GM12892 (cell line): ENCODE measurements at places on chromosomes 5 and 9.

- no peak for DNase-seq
These were observed 13.7 kb downstream of the IER5L start for GRCh38 chr9:129164246-129164930.

DNA sequence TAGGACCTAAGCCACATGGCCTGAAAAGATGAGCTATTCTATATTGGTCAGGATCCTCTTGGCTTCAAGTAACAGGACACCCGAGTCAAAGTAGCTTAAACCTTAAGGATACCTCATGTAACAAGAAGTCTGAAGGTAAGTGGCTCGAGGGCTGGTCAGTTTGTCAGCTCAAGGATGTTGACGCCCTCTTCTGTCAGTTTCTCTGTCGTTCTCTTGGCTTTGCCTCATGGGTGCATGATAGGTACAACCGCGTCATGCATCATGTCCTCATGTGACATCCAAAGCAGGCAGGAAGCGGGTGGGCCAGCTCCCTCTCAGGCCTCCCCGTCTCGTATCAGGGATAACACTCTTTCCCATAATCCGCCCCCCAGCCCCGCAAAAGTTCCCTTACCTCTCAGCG, 22.1 kb upstream of the TCERG1 start:
- no peak for DNase-seq

DNA sequence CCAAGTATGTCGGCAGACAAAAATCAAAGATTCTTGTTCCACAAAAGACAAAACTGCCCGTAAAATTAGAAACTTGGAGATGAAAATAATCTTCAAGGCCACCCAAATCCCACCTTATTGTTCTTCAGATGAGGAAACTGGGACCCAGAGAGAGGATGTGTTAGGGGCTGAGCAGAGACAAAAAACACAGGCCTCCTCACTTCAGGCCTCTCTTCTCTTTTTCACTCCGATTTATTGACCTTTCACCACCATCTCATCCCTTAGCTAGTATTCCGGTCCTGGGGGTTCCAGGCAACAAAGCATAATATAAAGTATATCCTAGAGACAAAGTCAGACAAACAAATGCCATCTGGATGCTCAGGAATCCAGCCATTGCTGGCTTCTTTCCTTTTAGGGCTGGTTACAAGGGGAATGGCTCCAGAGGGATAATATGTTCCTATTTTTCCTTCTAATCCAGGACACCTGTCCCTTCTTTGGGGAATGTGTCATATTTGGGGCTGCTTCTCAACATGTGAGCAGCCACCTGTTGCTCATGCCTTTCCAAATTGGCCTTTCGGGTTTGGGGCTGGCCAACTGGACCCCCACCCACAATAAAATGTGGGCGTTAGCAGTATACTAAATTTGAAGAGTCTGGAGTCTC, 42.2 kb upstream of the AFAP1L1 start:
- DNase-seq, result no peak

- no peak for DNase-seq
These were observed 31.1 kb downstream of the SEMA6A start for GRCh38 chr5:116543501-116543900.

DNA sequence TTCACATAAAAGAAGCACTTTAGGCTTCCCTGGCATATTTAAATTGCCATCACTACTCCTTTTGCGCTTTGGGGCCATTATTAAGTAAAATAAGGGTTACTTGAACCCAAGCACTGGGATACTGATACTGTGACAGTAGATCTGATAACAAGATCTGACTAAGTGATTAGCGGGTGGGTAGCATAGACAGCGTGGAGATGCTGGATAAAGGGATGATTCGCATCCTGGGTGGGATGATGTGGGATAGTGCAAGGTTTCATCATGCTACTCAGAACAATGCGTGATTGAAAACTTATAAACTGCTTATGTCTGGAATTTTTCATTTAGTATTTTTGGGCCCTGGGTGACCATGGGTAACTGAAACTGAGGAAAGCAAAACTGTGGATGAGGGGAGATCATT, 75.1 kb downstream of the PTTG1 start:
- no peak for DNase-seq

DNA sequence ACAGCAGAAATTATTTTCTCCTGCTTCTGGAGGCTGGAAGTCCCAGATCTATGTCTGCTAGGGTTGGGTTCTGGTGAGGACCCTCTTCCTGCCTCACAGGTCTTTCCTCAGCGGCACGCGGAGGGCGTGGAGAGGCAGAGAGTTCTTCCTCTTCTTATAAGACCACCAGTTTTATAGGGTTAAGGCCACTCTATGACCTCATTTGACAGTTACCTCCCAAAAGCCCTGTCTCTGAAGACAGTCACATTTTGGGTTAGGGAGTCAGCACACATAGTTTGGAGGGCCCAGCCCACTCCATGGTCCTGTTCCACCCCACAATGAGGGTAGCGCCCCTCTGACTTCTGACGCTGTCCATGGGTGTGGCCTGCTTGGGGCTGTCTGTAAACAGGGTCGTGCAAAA, 46.7 kb downstream of the TRIP13 start:
- no peak for DNase-seq

DNA sequence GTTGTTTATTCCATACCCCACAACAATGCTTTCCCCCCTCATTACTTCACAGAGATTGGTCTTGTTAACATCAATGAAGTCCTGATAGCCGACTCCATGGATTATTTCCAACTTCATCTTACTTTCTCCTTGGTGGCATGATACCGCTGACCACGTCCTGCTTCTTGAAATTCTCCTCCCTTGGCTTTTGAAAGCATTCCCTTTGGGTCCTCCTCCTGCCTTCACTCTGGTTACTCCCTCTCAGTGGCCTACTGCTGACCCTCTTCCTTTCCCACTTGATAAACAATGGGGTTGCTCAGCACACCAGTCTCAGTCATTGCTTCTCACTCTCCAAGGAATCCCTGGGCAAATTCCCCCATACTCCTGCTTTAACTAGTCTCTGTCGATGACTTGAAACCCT, 283.9 kb downstream of the SEC61B start:
- DNase-seq, result no peak

DNA sequence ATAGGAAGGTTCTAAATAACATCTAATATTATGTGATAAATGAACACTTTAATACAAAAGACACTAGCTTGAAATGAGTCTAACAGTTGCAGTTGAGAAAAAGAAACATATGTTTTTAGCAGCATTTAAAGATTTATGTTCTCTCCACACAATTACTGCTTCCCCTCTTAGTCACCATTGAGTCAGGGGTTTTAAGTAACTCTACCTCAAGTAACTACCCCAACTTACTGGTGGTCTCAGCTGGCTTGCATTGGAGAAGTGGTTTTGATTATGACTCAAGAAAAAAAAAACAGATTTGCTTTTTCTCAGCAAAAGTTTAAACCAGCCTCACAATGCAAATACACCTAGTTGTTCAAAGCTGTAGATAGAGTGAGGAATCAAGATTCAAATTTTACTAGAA, 1216.5 kb upstream of the CDH9 start:
- DNase-seq, result no peak

- no peak for DNase-seq
These were observed 635 bp downstream of the IFT74 start for GRCh38 chr9:26956860-26957233.

- no peak for DNase-seq
These were observed 46.1 kb downstream of the S1PR3 start for GRCh38 chr9:89037346-89037745.

GRCh38 chr5:146409054-146409671, 38.0 kb upstream of the TCERG1 start:
- DNase-seq, result no peak

DNA sequence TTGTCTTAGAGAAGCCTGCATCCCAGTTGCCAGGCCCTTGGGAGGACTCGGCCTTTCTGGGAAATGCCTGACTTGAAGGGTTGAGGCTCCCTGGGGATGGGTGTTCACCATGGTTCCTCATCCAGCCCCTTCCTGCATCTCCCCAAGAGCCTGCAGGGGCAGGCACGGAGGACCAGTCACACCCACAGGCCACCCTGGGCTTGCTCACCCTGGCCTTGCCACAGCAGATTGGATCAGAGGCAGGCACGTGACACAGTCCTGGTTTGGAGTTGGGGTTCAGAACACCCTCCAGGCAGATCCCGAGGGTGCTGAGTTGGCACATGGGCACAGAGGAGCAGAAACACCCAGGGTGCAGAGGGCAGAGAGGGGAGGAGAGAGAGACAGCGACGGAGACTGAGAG, 286.1 kb downstream of the PBX3 start:
- no peak for DNase-seq

GRCh38 chr9:107484117-107484723, 5.3 kb downstream of the KLF4 start:
- DNase-seq, result no peak

GRCh38 chr5:115068239-115069086, 101.2 kb downstream of the TRIM36 start:
- DNase-seq, result no peak

GRCh38 chr5:169628892-169629291, 8.2 kb upstream of the DOCK2 start:
- no peak for DNase-seq

DNA sequence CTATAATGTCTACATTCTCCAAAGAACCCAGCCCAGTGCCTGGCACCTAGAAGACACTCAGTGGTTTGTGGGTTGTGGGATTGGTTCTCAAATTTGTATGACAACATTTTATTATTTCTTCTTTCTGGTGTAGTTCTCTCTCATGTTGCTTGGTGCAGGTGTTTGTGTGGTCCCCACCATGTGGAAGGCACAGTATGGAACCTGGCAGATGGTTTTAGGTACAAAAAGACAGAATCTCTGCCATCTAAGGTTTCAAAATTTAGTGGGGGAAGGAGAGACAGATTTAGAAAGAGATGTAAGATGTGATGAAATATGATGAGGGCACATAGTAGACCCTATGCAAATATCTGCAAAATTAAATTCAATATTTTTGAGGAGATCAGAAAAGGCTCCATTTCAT, 323.8 kb downstream of the CDK5RAP2 start:
- no peak for DNase-seq

GRCh38 chr9:123085916-123086315, 52.4 kb downstream of the GPR21 start:
- DNase-seq, result no peak

- no peak for DNase-seq
These were observed 149.5 kb downstream of the BAAT start for GRCh38 chr9:101235105-101235866.

- DNase-seq, result no peak
These were observed 202.5 kb downstream of the EFNA5 start for GRCh38 chr5:107468276-107468675.

- DNase-seq, result no peak
These were observed 1498.8 kb downstream of the MAT2B start for GRCh38 chr5:165004175-165004574.

GRCh38 chr9:34989946-34990635, 546 bp downstream of the DNAJB5 start:
- no peak for DNase-seq

DNA sequence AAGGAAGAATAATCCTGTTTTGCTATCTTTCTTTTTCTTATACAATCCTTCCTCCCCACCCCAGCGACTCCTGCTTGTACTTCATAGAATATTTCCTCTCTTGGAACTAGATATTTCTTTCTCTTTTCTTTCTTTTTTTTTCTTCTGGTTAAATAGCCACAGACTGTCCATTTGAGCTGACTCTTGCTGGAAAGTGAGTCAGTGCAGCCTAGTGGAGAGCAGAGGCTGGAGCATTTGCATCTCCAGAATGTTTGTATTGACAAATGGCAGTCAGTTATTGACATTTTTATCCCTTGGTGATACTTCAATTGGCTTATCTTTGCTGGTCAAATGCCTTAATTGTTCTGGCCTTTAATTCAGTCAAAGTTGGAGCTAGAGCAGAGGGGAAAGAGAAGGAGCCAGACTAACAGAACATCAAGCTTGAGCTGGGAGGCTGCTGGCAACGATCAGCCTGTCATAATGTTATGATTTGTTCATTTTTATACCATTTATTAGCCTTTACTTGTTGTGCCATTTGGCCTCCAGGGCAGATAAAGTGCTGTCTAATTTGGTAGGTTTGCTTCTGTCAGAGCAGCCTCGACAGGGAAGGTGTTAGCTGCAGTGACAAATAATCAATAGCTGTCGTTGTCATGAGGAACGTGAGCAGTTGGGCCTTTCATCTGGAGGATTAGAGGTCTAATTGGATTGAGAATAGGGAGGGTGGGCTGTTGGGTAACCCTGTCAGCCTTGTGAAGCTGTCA, 69.0 kb downstream of the INVS start:
- no peak for DNase-seq

GRCh38 chr9:14203356-14204056, 110.4 kb downstream of the NFIB start:
- DNase-seq, result no peak

- peak; percentile 38 for DNase-seq
These were observed 252.1 kb downstream of the CRB2 start for GRCh38 chr9:123608104-123608503.

GRCh38 chr9:113622600-113623400, 159.3 kb downstream of the RGS3 start:
- peak; percentile 46 for DNase-seq

DNA sequence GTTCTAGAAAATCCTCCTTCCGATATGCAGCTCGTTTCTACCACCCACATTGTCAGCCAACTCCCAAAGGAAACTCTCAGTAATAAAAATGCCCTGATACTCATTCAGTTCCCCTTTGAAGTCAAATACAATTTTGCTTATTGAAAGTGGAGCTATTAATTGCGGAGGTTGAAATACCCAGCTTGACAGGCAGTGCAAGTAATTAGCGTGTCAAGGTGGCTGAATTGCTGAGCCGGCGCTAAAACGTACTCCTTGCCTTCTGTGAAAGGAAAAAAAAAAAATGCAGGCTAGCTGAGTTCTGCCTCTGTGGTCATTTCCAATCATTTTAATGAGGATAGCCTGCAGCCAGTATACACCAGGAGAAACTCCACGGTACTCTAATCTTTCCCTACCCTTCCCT, 165.5 kb downstream of the RORB start:
- no peak for DNase-seq

DNA sequence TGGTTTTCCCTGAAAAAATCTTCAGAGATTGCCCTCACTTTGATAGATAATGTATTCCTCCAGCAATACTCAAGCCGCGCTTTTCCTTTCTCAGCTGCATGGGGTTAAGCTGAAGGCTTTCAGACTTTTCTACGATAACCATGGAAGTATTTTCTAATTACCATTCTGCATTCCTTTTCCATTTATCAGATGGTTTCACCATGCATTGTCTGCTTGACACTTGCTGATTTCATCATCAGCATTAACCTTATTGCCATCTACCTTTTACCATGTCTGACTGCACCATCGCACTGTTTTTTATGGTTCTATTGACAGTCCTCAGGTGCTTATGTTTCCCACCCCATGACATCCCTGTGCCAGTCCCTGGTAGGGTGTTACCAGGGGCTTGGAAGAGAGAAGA, 91.6 kb downstream of the DMAC1 start:
- DNase-seq, result no peak
